ENCODE measurements at places on chromosomes 5 and 9. TPM values are rescaled to one million over a fixed set of nuclear protein-coding genes. Genes with fewer than 3 reads are reported as not detected.

GRCh38 chr5:90803381-90803780, 244.8 kb downstream of the ADGRV1 start:
- H3K4me3 ChIP-seq = no peak overlapping the region
- DNase-seq = no peak
- no peaks in the 10 kb centered on the region for H3K27me3 ChIP-seq
- H3K36me3 ChIP-seq = no peaks in the 10 kb centered on the region
- H3K27ac ChIP-seq = no peak overlapping the region

DNA sequence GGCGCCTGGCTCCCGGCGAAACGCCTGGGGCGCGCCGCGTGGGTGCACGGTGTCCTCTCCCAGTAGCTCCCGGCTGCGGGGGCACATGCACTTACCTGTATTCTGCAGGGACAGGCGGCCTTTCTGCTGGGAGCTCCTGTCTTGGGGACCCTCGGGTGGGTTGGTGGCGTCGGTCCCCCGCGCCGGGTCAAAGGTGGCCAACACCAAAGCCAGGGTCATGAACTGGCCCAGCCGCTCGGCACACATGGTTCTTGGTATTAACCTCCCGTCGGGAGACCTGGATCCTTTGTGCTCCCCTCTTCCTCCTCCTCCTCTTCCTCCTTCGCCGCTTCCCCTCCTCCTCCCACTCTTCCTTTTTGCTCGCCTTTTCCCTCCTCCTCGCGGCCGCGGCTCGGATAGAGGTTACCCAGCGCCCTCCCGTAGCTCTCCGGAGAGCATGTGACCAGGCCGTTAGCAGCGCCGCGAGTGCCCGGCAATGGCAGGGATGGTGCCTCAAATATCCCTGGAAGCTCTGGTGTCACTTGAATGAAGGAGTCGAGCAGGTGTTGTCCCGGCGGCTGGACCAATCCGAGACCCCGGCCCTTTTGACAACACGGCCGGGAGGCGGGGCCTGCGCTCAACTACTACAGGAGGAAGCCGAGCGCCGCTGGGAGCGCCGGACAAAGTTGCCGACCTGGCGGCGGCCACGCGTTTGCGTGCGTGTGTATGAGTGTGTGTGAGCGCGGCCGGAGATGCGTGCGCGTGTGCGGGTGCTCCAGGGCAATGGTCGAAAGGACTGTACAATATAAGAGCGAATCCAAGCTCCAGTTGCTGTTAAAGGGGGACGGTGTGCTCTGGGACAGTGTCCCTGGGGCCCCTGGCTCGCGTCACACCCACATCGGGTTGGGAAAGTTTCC, at the start of gene STC2:
Gene STC2, minus strand, starts transcription at position 467 of the 896 bp plus-strand sequence. Its CDS starts 221 bp downstream, at position 246.
- H3K4me3 ChIP-seq = peak within 1 kb of the TSS; percentile 37
- H3K27me3 ChIP-seq = peaks cover 15% of the 10 kb centered on the region
- DNase-seq = peak; percentile 62

Gene SPATA31A3
- not detected for total RNA-seq

- no peaks in the 10 kb centered on the region for H3K36me3 ChIP-seq
- H3K4me1 ChIP-seq = no peaks in the 10 kb centered on the region
- DNase-seq = no peak
- peak overlapping the region; percentile 74 for H3K4me3 ChIP-seq
- no peaks in the 10 kb centered on the region for H3K27me3 ChIP-seq
These were observed 1.5 kb upstream of the ANKHD1 start for GRCh38 chr5:140399979-140400729.

DNA sequence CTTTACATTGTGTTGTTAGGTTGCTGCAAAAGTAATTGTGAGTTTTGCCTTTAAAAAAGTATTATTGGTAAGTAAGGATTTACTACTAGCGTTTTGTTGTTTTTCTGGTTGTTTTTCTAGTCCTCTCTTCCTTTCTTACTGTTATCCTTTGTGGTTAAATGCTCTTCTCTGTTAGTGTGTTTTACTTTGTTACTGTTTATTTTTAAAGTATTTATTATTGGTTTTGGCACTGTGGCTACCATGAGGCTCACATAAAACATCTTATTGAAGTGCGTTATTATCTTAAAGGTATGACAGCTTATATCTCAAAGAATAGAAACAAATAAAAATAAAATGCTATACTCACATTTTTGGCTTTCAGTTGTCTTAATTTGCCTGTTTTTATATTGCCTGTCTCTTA, 17.6 kb downstream of the DMXL1 start:
- no peak for DNase-seq
- no peaks in the 10 kb centered on the region for H3K4me1 ChIP-seq
- H3K27ac ChIP-seq = no peak overlapping the region
- no peaks in the 10 kb centered on the region for H3K27me3 ChIP-seq
- no peak overlapping the region for H3K4me3 ChIP-seq

DNA sequence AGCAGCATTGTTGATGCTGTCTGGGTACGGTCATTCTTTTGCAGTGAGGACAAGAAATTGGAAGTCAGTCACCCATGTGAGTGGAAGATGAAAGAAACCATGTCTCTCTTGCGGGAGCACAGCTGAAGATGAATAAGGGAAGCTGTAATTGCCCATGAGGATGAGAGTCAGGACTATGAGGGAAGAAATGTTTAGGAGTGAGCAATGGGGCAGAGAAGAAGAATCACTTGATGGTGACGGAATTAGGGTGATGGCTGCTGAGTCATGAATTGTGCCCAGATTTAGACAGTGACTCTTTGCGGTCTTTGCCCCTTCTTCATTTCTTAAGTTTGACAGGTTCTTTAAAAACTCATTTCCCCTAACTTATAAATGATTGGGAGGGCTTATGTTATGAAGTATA, 183.3 kb downstream of the MAST4 start:
- no peaks in the 10 kb centered on the region for H3K27me3 ChIP-seq
- DNase-seq = no peak
- H3K4me3 ChIP-seq = no peak overlapping the region
- H3K4me1 ChIP-seq = no peaks in the 10 kb centered on the region
- no peaks in the 10 kb centered on the region for H3K36me3 ChIP-seq

DNA sequence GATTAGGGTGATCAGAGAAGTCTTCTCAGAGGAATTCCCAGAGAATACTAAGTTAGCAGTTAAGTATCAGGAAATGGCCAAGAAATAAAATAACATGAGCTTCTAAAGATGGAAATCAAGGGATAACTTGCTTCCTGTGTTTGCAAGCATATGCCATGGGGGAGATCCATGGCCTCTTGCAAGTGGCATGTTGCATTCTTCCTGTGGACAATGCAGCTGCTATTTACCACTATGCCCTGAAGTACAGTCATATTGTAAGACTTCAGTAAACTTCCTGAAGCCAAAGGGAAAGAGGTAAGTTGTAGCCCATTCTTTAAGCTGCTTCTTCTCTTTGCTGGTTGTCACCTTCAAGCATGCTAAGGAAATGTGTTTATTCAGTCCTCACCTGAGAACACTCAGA, 154.7 kb upstream of the RUSC2 start:
- no peaks in the 10 kb centered on the region for H3K4me1 ChIP-seq
- no peaks in the 10 kb centered on the region for H3K36me3 ChIP-seq
- no peak overlapping the region for H3K27ac ChIP-seq
- no peak overlapping the region for H3K4me3 ChIP-seq
- DNase-seq = no peak

GRCh38 chr5:161105525-161105924, 253.5 kb upstream of the ATP10B start:
- no peak overlapping the region for H3K4me3 ChIP-seq
- no peaks in the 10 kb centered on the region for H3K4me1 ChIP-seq
- no peak for DNase-seq

DNA sequence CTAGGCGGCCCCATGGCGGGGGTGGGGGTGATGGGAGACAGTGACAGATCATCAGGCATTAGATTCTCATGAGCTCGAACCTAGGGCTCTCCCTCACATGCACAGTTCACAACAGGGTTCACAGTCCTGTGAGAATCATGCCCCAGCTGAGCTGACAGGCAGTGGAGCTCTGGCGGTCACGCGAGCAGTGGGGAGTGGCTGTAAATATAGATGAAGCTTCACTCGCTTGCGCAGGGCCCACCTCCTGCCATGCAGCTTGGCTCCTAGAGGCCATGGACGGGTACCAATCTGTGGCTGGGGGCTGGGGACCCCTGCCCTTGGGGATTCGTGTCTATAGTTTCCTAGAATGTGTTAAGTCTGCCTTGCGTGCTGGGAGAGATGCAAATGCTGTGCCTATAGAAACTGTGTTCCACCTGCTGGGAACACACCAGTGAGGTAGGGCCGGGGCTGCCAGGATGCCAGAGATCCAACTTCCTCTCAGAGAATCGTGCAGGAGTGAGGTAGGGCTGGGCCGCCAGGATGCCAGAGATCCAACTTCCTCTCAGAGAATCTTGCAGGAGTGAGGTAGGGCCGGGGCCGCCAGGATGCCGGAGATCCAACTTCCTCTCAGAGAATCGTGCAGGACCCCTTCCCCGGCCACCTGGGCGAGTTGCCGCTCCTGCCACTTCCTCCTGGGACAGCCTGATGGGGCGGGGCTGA, 14.1 kb upstream of the EXOC3 start:
- no peak for DNase-seq
- H3K27me3 ChIP-seq = no peaks in the 10 kb centered on the region
- H3K36me3 ChIP-seq = no peaks in the 10 kb centered on the region

DNA sequence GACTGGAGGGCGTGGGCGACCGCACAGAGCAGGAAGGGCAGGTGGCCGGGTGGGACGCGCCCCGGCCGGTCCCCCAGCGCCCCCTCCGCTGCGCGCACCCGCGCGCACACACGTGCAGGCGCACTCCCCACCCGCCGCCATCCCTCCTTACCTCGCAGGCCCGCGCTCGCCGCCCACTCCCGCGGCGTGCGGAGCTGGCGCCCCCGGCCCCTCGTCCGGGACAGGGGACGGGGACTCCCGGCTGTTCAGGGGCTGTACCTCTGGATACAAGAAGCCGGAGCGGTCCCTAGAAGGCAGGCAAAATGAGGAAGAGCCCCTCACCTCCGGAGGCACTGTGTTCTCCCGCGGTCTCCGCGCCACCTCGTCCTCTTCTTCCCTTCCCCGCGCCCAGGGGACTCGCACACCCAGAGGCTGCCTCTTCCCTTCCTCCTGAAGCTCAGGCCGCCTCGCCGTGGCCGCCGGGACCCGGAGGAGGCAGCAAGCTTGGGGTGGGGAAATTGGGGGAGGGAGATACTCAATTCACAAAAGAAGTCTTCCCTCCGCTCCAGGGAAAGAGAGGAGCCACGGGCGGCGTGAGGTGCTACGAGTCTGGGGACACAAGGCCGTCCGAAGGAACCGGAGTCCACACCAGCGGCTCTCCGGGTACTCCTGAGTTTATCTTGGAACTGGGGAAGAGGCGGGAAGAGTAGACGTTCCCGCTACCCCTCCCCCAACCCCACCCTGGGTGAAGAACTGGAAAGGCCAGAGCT, 1.4 kb upstream of the GABRB2 start:
- H3K4me3 ChIP-seq = peak overlapping the region; percentile 11
- no peaks in the 10 kb centered on the region for H3K4me1 ChIP-seq
- no peaks in the 10 kb centered on the region for H3K36me3 ChIP-seq
- H3K27me3 ChIP-seq = peaks cover 21% of the 10 kb centered on the region
- no peak for DNase-seq
- H3K27ac ChIP-seq = no peak overlapping the region

DNA sequence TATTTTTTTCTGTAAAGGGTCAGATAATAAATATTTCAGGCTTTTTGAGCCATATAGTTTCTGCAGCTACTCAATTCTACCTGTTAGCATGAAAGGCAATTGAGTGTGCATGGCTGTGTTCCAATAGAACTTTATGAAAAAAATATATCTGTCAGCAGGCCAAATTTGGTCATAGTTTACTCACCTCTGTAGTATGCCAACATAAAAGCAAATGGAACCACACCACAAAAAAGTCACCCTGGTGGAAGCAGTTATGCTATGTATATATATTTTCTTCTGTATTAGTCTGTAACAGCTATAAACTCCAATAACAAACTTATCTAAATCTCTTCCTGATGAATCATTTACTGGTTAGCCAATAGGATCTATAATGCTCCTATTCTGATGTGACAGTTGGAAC, 3.4 kb downstream of the SLC38A9 start:
- no peak overlapping the region for H3K4me3 ChIP-seq
- H3K36me3 ChIP-seq = no peaks in the 10 kb centered on the region
- DNase-seq = no peak
- H3K27ac ChIP-seq = no peak overlapping the region
- H3K27me3 ChIP-seq = no peaks in the 10 kb centered on the region

DNA sequence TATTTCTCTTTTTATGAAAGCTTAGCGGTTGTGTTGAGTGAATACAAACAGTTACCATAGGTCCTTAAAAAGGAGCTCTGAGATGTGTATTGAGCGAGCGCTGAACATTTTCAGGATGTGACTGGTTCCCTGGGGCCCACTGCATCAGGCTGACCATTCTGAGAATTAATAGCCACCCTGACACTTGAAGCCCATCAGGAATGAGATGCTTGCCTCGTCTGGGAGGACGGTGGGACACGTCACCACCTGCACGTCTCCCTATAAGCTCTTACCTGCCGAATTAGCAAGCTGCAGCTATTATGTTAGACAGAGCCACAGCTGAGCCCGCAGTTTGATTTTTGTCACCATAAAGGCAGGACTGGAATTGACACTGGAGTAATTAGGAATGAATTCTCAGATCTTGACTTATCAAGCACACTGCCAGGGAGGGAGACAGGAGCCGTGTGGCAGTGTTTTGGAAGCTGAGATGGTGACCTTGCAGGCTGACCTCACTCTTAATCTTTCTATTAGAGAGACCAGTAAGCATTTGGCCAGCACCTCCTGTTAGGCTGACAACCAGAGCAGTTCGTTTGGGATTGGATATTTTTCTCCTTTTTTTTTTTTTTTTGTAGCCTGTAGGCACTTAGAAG, 373.1 kb upstream of the WWC1 start:
- no peaks in the 10 kb centered on the region for H3K36me3 ChIP-seq
- H3K27ac ChIP-seq = no peak overlapping the region
- H3K4me1 ChIP-seq = no peaks in the 10 kb centered on the region
- H3K4me3 ChIP-seq = no peak overlapping the region
- no peak for DNase-seq
- H3K27me3 ChIP-seq = no peaks in the 10 kb centered on the region

DNA sequence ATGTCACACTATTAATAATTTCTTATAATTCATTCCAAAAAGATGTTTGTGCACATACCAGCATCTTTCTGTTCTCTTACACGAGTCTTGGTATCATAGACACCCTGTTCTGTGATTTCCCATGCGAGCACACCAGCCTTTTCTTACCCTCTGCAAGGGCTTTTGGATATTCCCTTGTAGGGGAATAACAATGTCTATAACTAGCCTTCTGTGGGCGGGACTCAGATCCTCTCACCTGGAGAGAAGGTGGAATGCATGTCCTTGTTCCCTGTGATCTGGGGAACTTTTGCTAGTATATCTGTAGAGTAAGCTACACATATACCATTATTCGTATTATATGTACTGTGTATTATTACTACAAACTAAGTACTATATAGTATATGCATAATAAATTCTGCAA, 44.8 kb downstream of the EHMT1 start:
- no peak overlapping the region for H3K27ac ChIP-seq
- H3K27me3 ChIP-seq = no peaks in the 10 kb centered on the region
- DNase-seq = no peak
- peaks cover 4% of the 10 kb centered on the region for H3K4me1 ChIP-seq

- H3K36me3 ChIP-seq = no peaks in the 10 kb centered on the region
- no peak overlapping the region for H3K27ac ChIP-seq
- DNase-seq = no peak
- no peaks in the 10 kb centered on the region for H3K4me1 ChIP-seq
- H3K27me3 ChIP-seq = peaks cover 6% of the 10 kb centered on the region
These were observed 68.2 kb upstream of the BARHL1 start for GRCh38 chr9:132514011-132514744.

All from prostate gland (tissue), 2 donors.